ENCODE measurements at places on chromosomes 11 and 22.

DNA sequence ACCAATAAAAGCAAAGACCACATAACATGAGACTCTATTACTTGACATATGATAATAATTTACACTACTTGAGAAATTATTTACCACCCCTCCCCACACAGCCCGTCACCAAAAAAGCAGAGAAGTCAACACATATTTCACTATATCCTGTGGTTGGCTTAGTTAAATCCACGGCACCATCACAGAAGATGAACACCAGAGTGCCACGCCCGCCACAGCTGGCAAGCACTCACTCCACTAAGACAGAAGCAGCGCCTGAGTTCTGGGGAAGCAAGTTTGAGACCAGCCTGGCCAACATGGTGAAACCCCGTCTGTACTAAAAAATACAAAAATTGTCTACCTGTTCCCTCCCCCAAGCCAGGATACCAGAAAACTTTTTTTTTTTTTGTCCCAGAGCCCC, 53.1 kb downstream of the PACSIN2 start:
- no peak for DNase-seq

- no peak for DNase-seq
Measured at GRCh38 chr22:19807161-19807913, 46.8 kb downstream of the TBX1 start.

DNA sequence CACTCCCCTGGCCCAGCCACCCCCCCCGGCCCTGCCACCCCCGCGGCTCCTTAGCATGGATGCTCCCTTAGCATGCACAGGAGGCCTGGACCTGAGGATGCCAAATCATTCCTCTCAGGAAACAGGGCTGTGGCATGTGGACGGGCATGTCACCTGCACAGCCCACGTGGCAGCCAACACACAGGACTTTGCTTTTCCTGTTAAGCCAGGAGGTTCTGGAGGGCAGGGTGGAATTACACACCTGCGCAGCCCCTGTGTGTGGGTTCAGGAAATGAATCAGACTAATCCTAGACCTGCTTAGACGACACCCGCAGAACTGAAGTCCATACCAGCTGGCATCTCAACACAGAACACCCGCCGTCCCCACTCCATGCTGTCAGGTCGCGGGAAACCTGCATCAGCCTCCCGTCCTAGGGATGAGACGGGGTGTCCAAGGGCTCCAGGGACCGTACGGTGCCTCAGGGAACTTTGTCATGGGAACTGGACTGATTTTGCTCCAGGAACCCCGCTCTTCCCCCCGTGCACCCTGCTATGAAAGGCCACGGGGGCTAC, 10.2 kb downstream of the CERK start:
- no peak for DNase-seq

GRCh38 chr11:3969613-3970012, 114.1 kb downstream of the STIM1 start:
- DNase-seq = no peak

DNA sequence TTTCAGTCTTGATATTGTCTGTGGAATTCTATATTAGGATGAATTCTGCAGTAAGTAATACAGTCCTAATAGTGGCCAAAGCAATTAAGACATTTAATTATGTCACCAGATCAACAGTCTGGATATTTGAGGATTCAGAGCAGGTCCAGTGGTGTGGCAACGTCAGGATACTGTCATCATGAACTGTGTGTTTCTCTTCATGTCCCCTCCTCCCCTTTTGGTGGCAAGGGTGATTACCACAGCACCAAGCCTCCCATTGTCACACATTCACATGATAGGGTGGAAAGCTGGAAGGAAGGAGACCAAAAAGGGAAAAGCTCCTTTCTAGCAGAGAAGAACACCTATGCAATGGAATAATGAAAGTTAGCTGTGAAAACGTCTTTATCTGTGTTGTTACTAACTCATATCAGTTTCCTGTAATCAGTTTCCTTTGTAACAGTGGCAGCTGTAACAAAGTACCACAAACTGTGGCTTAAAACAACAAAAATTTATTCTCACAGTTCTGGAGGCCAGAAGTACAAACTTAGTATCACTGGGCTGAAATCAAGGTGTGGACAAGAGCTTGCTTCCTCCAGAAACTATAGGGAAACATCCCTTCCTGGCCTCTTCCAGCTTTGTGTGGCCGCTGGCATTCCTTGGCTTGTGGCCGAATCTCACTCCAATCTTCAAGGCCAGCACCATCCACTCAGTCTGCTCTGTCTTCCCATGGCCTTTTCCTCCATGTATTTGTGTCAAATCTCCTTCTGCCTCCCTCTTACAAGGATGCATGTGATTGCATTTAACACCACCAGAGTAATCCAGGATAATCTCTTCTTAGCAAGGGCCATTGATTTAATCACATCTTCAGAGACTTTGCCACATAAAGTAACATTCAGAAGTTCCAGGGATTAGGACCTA, 6.5 kb upstream of the RBM14 start:
- no peak for DNase-seq
